B cell (primary cell): ENCODE measurements at places on chromosomes 6 and 20.

DNA sequence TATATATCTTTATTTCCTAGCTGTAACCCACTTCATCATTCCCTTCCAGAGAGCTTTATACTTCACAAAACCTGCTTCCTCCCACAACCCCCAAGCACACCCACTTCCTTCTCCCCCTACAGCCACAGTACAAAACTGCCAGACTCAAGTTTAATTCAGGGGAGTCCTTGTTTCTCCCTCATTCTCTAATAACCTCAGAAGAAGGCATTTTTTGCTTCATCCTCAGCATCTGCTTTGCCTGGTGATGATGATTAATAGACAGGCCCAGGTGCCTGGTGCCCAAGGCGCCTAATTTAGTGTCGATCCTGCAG is 414.3 kb downstream of the KIF16B start:
- no peak for DNase-seq

DNA sequence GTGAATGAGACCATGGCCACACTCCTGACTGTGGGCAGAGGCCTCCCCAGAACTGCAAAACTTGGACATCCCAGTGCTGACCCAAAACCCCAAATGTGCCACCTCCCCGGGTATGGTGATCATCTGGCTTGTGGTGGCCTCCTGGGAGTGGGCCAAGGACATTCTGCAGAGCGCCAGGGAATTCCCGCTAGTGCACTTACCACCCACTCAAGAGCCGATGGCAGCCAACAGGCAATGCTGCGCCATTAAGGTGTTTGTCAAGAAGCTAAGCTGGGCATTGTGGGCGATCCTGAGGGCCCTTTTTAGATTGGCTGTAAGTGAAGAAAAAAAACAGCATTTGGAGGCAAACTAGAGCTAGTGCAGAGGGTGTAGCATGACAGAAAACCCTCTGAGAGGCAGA is 9.4 kb downstream of the MMP24 start:
- no peak for DNase-seq

DNA sequence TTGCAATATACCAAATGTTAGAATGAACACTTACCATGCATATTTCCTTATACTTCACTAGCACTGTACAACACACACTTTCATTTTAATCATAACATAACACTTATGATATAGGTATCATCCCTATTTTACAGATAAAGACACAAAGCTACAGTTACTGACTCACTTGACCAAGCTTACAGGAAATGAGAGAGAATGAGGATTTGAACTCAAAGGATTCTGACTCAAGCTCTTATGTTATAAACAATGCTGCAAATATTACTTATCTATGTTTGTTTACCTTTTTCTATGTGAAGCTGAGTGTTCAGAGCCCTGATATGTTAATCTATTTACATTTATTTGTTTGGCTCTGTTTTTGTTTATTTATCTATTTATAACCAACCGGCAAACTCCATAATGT is 245.4 kb downstream of the PTPRK start:
- DNase-seq: no peak

DNA sequence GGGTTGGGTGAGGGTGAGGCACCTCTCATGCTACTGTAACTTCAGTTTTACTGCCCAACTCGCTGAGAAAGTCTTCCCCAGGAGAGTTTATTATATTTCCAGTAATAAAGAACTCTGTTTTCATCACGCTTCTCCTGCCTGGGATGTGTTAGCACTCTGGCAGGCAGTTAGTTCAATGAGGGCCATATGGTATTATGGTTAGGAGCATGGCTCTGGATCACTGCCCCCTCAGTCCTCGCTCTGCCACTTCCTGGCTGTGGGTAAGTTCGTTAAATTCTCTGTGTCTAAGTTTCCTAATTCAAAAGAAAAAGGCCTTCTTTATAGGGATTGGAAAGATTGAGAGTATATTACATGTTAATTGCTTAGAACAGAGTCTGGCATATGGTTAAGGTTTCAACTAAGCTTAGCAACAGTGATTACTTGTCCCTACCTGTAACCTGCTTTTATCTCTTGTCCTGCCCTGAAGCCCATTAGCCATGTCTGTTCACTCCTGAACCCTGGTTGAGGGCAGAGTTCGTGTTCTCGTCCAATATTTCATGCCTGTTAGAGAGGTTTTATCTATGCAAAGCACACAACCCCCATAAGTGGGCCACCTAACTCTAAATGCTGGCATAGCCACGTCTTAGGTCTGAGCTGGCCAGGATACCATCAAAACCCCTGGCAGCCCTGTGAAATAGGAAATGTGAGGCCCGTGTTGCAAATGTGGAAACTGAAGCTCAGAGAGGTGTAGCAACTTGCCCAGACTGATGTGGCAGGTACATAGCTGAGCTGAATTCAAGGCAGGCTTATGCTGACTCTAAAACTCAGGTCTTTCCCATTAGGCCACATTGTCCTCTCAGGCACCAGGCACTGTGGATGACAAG is 342.5 kb upstream of the JARID2 start:
- peak; percentile 46 for DNase-seq

DNA sequence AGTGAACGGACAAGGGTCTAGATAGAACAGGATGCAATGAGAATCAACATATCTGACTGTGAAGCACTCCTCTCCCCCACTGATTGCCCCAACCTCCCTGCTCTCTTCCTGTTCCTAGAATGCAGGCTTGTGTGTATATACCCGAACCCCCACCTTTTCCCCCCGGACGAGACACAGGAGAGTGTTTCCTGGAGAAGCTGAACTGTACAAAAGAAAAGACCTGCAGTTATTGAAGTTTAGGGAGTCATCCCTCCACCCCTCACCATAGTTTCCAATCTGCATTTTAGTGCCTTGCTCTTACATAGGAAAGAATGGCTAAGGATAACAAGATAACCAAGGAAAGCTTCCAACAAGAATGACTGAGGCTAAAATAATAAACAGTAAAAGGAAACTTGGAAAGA is 55.5 kb upstream of the PDE10A start:
- no peak for DNase-seq

GRCh38 chr6:138103871-138104270 is 3.3 kb downstream of the PERP start:
- no peak for DNase-seq

GRCh38 chr6:129691709-129692108 is 18.3 kb downstream of the ARHGAP18 start:
- no peak for DNase-seq

GRCh38 chr6:14500809-14501208 is 383.2 kb downstream of the CD83 start:
- no peak for DNase-seq

DNA sequence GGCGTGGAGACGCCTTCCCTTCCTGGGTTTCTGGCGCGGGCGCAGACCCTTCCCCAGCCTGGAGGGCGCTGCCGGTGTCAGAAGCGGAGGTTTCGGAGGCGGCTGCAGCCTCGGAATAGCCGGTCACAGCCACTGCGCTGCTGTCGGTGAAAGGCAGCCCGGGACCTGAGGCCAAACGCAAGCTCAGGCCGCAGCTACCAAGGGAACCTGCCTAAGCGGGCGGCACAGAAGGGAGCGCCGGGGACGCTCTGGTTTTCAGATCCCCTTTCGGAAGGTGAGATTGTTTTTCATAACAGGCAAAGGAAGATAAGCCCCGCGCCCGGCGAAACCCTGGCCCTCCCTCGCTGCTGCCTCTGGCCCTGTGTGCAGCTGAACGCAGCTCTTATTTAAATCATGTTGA is 116.5 kb downstream of the FAM120B start:
- DNase-seq: no peak

DNA sequence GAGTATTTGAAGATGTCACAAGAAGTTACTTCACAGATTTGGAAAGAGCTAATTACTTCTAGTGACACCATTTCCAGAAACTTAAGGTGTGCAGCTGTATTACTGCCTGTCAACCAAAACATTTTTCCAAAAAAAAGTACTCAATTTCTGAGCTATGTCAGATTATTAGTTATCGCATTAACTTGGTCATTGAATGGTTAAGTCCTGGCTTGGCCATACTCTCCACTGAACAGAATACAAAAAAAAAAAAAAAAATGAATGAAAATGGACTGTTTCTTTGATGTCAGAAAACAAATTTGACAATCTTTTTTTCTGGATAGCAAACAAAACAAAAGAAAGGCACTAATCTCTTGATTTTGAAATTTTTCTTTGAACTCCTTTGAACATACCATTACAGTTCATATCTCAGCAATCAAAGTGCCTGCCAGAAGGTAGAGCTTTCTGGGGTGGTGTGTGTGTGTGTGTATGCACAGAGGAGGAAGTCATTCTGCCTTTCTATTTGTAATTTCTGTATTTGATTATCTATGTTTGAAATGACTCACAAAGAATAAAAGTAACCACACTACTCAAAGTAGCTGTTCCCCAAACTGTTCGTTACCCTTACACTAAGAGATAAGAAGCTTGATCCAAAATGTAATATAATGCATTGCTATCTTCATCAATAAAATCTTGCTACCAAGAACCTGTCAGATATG is 210.8 kb upstream of the FUT9 start:
- DNase-seq: no peak

DNA sequence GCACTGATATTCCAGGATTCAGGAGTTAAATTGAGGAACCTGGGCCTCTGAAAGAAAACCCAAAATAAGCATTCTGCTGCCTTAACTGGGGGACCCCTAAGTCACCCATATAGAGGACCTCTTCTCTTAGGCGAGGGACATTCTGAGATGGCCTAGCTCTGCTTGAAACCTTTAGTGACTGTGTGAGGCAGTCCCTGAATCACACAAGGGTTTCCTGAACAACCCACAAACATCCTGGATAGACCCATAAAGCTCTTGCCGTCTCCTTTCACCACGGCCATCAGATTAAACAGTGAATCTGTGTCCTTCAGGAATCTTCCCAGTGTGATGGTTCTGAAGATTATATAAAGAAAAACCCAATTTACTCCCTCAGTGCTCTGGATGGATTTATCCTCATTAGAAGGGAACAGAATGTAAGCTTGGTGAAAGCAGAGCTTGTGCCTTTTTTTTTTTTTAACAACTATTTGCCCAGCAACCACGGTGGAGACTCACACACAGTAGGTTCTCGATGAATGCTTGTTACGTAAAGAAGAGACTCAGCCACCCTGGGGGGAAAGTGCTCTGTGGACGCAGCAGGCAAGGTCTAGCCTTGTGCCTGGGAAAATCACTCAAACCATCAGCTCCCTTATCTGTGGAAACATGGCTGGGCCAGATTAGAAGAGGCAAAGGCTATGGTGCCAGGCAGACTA is 39.1 kb upstream of the SIRPG start:
- no peak for DNase-seq

DNA sequence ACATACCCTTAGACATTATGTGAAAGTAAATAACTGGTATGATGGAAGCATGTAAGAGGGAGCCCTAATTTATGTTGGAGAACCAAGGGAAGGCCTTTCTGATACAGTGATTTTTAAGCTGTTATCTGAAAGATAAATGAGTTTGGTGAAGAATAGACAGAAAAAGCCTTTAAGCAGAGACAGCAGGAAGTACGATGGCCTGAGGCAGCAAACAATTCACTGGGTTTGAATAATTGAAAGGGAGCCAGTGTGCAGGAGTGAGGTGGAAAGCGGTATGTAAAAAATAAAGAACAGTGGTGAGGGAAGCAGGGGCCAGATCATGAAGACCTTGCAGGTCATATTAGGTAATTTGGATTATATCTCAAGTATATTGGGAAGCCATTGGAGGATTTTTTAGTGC is 4.1 kb upstream of the RAB23 start:
- DNase-seq: no peak

DNA sequence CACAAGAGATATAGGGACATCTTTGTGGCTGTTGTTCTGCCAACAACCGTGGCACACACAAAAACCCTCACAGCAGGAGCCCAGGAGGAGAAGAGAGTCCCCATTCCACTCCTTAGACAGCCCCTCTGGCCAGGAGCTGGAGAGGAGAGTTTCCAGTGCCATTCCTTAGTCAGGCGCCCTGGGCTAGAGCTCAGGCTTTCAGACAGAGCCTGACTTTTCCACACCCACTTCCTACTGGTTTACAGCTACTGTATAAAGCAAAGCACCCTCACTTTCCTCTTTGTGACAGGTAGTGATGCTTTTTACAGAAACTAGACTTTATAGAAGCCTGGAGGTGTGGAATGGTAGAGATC is 145.9 kb downstream of the SYCP2 start:
- DNase-seq: no peak

DNA sequence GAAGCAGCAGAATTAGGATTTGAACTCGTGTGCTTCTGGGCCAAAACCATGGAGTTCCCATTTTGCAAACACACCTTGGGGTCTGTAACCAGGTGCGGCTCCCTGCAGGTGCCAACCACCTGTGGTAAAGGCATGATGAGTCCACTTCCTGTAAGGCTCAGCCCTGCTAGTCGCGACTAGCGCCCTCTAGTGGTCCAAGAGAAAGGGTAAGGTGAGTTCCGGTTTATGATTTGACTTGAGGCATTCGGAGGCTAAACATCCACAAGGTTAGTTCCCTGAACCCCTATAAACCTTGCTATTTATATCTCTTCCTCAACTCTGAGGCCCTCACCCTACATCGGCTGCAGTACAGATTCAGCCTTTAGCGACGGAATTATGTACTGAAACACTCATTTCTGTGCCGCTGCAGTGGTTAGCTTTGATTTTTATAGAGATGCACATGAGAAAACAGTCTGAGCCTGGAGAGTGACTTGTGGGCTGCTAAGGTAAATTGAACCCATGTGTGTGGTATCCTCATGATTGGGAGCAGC is 173.4 kb downstream of the PLCB1 start:
- DNase-seq: peak; percentile 52

DNA sequence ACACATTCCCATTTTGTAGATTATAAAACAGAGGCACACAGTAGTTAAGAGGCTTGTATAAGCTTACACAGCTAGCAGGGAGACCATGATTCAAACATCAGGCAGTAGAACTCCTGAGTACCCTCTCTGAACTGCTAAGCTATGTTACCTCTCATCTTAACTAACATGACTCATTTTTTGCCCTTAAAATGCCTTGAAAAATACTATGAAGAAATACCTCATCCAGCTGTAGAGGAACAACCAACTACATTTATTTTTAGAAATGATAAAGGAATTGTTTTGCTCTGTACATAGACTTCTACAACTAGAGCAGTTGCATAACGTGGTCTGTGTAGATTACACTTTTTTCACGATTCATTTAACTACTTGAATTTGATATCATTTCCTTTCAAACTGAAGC is 102.1 kb downstream of the FLRT3 start:
- no peak for DNase-seq

GRCh38 chr6:107246972-107247615 is 131.8 kb upstream of the BEND3 start:
- no peak for DNase-seq

- no peak for DNase-seq
These were observed 16.3 kb downstream of the OVOL2 start for GRCh38 chr20:18041462-18041861.
